SJSA1 (cell line): ENCODE measurements at places on chromosomes 1 and 21.

DNA sequence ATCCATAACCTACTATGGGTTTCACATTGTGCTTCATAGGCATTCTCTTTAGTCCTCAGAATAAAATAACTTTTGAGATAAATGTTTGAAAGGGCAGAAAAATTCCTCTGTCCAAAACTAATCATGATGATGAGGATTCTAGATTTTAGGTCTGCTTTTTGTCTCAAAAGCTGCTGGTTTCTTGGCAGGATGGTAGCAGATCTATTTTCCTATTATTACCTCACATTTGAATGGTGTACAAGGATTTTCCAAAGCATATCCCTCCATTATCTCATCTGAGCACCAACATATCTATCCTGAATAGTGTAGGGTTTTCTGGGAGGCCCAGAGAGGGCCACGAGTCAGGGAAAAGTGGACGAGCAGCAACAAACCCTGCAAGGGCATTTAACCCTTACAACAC is 201.9 kb downstream of the PLPP3 start:
- DNase-seq = no peak

DNA sequence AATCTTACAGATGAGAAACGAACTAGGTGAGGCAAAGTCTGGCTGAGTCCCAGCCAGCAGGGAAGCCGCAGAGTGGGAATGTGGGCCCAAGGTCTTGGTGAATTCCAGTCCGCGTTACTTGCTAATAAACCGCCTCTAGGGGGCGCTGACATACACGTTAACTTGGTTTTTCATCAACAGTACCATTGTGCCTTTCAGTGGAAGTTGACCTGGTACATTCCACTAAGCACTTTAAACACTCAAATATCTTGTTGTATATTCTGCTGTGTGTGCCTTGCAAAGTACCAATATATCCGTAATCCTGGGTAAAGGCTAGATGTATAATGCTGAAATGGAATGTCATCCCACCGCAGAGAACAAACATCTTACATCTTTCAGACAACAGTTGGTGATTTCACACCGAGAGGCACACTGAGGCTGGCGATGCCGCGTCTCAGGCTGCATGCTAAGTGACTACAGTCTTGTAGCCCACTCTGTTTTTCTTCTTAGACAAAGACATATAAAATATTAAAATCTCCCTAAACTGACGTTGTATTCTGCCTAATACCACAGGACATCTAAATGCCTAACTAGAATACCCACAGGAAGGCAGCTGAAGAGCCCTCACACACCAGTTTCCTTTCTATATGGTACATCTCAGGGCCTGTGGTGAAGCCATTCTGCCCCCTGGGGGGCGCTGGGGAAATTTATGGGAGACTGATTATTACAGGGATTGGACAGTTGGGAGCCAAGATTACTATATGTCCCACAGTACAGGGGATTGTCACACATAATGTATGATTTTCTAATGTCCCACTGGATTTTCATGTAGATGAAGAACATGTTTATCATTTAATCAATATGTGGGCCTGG is 49.2 kb upstream of the C1orf198 start:
- peak; percentile 62 for DNase-seq

DNA sequence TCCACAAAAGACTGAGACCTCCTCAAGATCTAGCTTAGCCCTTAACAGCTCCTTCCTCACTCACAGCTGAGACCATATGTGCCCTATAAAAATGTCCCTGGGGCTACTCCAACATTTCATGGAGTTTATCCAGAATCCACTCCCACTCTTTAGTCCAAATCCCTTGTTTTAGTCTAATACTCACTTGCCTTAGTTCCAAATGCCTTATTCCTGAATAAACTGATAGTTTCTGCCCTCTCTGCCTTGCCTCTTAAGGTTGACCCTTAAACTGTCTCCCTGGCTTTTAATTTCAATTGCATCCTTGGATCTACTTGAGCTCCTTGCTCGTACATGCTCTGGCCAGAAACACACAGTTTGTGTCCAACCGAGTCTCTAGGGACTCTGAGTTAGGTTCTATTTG is 47.3 kb upstream of the LYPLAL1 start:
- DNase-seq = no peak

- no peak for DNase-seq
These were observed 102.4 kb upstream of the ETV3 start for GRCh38 chr1:157240495-157241184.

- DNase-seq = no peak
These were observed 590.1 kb downstream of the LTN1 start for GRCh38 chr21:28402616-28402989.

DNA sequence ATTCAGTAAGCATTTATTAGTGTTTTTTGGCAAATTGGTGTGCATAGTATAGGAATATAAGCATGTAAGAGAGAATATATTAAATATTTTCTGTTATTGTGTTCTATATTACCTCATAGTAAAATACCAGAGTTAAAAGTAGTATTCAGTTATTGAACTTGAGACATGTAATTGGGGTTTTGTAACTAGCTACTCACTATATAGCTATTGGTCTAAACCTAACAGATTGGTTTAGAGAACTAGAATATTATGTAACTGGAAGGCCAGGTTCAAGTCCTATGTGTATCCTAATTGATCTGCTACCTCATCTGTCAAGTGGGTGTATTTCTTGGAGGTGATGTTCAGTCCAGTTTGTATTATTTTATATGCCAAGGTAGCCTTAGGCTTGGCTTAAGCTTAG is 26.3 kb downstream of the CLIC4 start:
- DNase-seq = no peak

- peak; percentile 44 for DNase-seq
These were observed 30.0 kb downstream of the ZMYM4 start for GRCh38 chr1:35298464-35298863.

DNA sequence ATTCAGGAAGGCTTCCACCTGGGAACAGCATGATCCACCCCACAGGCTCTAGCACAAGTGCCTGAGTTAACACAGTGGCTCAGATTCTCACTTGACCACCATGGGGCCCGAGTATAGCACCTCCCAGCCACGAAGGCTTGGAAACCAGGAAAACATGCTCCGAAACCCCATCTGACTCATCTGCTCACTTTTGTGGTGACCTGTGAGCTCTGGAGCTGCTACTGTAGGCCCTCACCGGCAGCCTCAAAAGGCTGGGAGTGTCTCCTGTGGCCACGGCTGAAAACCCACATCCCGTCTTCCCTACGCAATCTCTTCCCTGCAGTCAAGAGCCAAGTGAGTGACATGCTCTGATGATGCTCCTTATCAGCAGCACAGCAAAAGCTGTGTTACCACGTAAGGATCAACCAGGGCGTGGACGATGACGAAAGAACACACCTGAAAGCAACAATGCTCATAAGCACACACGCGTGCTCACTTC is 81.4 kb downstream of the TGFBR3 start:
- peak; percentile 70 for DNase-seq

GRCh38 chr1:86990826-86991225 is 76.4 kb downstream of the HS2ST1 start:
- DNase-seq = no peak

DNA sequence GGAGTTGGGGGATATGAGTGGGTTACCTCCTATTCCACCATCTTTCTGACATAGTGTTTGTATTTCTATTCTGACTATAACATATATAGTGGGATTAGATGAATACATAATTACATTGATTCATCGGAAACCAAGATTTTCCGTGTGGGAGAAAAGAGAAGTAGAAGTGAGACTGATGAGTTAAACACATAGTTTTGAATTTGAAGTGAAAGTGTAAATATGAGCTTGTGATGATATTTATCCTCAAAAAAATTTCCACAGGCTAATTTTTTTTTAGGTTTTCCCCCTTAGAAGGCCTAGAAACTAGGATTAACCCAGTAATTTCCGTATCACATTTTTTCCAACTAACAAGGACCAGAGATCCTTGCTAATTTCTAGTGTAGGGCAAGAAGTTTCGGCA is 6.9 kb downstream of the CD1B start:
- DNase-seq = no peak

GRCh38 chr1:201792534-201793305 is 36.2 kb upstream of the IPO9 start:
- peak; percentile 80 for DNase-seq
